ENCODE measurements at places on chromosomes 1 and 21.

DNA sequence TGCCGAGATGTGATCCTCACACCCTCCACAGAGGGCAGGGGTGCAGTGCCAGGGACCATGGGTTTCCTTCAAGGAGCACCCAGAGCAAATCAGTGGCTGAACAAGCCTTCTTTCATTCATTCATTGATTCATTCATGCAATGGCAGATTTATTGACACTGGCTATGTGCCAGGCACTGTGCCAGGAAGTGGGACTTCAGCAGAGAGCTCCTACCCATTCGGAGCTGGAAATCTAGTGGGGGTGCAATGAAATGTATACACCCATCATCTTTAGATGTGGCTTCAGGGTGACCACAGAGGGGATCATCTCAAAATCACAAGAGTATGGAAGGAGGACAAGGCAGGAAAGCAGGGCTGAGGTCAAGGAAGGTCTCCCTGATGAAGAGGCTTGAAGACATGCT, 18.9 kb downstream of the SLC6A9 start:
- DNase-seq: peak; percentile 64

GRCh38 chr1:16921391-16922185, at the start of gene CROCC:
TSS of gene CROCC (plus strand) at chr1:16921931. CDS start at chr1:16922019, 88 bp downstream.
- peak; percentile 72 for DNase-seq

DNA sequence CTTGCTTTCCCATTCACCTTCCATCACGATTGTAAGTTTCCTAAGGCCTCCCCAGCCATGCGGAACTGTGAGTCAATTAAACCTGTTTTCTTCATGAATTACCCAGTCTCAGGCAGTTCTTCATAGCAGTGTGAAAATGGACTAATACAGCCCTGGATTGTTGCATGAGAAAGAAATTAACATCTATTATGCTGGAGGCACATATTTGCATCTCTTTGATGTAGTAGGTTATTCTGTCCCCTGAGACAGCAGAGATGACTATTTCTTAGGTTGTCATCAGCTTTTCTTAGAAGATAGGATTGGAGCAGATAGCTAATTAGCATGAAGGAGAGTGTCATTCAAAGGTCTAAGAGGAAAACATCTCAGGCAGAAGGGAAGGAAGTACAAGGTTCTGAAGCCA, 166.2 kb downstream of the OMA1 start:
- no peak for DNase-seq

DNA sequence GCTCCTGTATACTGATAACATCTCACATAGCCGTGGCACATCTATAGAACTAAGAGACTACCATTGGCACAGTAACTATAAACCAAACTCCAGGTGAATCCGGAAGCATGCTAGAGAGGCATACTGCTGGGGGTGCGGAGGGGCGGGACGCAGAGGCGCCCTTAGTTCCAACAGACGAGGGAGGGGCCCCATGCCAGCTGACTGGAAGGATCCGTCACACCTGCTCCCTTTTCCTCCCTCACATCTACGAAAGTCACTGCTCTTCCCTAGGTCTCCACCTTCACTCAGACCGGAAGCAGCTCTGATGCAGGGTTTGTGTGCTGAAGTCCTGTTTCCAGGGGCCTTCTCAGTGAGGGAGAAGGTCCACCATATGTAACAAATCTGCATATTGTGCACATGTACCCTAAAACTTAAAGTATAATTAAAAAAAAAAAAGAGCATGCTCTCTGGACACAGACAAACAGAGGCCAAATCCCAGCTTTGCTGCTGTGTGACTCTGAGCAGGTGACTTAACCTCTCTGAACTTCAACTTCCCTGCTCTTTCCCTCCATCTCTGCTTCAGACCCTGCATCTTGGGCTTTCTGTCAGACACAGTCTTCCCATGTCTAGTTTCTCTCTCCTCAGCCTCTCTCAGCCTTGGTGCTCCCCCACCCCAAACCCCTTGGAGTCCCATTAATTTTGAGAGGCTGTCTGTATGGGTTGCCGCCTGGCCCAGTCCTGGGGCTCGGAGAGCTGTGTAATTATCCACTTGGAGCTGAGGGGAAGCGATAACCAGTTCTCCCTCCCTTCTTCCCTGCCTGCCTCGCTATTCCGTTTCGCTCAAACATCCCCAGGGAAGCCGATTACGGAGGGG, 7.8 kb upstream of the GJB5 start:
- DNase-seq: no peak

DNA sequence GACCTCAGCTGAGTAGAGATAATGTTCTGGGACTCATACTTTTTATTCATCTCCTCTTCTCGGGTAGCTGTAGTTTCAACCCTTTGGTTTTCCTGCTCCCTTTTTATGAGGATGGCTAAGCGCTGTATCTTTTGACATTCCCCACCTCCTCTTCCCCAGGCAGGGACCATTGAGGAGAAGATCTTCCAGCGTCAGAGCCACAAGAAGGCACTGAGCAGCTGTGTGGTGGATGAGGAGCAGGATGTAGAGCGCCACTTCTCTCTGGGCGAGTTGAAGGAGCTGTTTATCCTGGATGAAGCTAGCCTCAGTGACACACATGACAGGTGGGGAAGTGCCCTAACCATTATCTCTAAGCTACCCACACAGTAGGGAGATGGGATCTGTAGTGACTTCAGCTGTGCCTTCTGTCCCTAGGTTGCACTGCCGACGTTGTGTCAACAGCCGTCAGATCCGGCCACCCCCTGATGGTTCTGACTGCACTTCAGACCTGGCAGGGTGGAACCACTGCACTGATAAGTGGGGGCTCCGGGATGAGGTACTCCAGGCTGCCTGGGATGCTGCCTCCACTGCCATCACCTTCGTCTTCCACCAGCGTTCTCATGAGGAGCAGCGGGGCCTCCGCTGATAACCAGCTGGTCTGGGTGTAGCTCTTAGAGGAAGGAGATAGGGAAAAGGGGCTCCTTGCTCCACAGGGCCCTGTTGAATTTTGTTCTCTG, 25.6 kb downstream of the LRRC41 start:
- DNase-seq: no peak

GRCh38 chr21:45284456-45284741, 3.3 kb downstream of the POFUT2 start:
- DNase-seq: no peak

DNA sequence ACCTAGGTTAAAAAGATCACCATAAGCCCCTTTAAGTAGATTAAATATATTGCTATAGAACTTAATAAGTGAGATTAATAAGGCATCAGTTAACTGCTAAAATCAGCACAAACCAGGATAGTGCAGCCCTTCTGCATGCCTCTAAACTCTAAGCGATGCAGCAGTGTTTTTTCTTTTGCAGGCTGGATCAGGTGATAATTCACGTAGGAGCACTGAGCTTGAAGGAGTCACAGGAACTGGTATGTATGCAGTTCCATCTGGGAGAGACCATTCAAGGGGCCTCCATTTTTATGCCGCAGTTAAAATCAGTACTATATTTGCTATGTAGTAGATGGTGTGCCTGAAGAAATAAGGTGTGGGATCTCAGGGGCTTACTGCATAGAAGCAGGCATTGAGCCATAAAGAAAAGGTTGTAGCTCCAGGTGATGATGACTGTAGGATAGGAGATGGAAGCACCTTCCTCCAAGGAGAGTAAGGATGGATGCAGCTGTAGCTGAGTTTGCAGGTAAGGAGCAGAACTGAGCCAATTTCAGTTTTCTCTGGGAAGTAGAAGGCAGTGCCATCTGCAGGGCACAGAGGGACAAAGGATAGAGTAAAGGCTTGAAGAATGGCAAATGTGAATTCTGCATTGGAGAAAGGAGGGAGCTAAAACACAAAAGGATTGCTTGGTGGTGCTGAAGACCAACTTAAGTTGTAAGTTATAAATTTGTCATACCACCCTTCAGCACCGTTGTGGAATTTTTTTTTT, 22.6 kb downstream of the NPL start:
- DNase-seq: no peak

DNA sequence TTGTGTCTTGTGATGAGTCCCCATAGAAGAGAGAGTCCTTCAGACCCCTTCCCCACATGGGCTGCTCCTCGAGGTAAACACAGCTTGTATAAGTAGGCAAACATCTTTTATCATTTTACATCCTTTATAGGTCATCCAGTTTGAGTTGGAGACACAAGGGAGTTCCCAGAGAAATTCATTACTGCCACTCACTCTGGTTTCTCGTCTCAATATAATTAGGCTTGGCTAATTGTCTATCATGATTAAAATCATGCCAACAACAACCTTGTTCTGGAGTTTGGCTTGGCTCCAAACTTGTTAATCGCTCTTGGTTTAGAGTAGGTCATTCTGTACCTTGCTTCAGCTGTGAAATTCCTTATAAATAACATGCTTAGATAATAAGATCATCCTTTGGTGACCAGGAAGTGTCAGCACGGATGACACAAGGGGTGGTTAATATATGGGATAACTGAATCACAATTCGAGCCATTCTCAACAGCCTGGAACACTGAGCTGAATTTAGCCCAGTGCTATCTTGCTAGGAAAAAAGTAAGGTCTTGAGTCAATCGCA, 70.7 kb upstream of the DAB1 start:
- no peak for DNase-seq

DNA sequence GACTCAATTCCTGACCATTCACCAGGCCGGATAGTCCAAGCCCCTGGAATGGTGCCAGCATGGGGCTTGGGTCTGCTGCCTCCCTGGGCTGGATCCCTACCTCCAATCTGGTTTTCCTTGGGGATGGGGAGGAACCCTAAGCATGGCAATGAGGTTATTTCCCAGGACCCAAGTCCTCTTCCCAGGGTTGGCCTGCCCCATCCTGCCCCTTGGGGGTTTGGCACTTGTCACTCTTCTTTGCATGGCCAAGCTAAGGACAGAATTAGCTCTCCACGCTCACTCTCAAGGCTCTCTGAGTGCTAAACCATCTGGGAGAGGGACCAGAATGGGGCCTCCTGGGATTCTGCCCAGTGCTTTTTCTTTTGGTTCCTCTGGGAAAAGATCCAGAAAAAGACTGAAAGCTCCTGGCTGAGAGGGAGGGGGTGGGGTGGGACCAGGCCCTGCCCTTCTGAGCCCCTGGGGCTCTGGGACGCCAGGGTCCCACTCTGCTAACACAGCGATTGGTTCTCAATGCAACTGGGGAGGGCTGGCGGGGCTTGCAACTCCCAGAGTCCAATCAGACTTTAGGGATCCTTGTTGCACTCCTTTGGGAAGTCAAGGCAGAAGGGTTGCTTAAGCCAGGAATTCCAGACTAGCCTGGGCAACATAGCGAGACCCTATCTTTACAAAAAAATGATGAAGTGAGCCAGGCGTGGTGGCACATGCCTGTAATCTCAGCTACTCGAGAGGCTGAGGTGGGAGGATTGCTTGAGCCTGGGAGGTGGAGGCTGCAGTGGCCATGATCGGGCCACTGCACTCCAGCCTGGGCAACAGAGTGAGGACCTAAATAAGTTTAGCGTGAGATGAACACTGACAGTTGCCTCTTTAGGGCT, 52.7 kb downstream of the DHRS3 start:
- DNase-seq: no peak

DNA sequence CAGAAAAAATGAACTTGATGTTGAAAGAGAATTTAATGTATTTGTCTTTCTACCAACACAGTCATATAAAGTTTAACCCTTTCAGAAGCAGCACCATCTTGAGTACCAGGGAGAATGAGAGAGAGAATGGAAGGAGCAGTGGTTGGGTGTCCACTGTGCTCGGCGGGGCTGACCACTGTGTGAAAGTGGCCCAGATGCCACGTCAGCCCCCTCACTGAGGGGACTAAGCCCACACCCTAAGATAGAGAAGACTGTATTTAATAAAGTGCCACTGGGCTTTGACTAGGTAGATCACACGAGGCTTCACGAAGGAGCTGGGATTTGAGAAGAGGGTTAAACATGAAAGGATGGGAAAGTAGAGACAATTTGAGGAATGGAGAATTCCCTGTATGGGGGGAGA, 31.2 kb downstream of the BATF3 start:
- DNase-seq: no peak

GRCh38 chr1:162380061-162380846, 1.3 kb upstream of the C1orf226 start:
- no peak for DNase-seq

GRCh38 chr1:82923931-82924330, 1075.0 kb downstream of the TTLL7 start:
- no peak for DNase-seq

- DNase-seq: no peak
These were observed 20.2 kb downstream of the DPT start for GRCh38 chr1:168708698-168709404.

GRCh38 chr1:228143480-228144192, 3.6 kb downstream of the GUK1 start:
- no peak for DNase-seq

- no peak for DNase-seq
These were observed 93.5 kb downstream of the LRIG2 start for GRCh38 chr1:113166473-113166872.

DNA sequence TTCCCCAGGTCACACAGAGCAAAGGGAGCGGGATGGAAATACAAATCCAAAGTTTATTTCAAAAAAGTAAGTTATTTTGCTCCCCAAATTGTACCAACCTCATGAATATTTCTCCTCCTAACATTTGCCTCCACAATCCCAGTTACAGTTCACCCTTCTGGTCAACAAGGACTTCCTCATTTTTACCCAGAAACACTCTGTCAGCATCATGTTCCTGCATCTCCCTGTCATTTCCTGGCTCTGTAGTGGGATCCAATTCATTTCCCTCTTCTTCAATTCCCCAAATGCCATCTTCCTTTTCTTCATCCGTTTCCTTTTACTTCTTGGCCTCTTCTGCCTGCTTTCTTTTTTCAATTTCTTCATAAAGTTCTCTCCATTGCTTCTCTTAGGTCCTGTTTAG, 32.0 kb upstream of the EPS15 start:
- no peak for DNase-seq

DNA sequence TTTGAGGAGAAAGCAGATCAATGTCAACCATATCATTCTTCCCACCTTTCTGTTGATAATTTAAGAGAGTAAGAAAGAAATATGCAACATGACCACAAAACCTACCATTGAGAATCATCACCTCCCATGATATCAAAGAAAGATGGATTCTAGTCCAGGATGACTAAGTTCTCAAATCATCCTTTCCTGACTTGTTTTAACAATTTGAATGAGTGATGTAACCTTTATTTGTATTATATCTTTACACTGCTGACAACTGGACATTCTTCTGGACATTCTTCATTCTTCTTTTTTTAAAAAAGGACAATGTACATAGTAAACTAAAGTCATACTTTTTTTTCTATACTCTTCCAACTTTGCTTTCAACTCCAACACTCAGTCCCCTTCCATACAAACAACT, 9.5 kb downstream of the PSMB4 start:
- no peak for DNase-seq
